ENCODE measurements at places on chromosomes 16 and 17. TPM values are rescaled to one million over a fixed set of nuclear protein-coding genes. Genes with fewer than 3 reads are reported as not detected.

PRAC1 gene
- polyA plus RNA-seq: not detected

DNA sequence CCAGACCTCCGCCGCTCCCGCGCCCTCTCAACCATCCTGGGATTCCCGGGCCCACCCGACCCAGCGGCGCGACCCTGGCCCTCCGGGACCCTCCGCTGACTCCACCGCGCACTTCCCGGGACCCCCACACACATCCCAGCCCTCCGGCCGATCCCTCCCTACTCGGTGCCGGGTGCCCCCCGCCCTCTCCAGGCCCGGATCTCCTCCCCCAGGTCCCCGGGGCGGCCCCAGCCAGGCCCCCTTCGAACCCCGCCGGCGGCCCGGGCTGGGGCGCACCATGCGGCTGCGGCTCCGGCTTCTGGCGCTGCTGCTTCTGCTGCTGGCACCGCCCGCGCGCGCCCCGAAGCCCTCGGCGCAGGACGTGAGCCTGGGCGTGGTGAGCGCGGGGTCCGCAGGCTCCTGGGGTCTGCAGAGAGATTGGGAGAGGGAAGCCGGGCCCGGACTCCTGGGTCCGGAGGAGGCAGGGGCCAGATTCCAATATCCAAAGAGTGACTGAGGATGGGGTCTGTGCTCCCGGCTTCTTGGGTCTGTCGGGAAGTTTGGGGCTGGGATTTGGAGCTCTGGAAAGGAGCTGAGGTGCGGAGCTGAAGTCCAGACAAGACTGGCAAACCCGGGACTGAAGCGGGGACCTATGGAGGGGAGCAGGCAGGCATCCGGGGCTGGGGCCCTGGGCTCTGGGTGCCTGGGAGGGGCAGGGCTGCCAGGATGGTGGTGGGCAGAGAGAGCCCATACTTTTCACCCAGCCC is 453 bp downstream of the MMP25 start:
- no peak for DNase-seq
- H3K27me3 ChIP-seq: peaks cover 29% of the 10 kb centered on the region
- peaks cover 35% of the 10 kb centered on the region for H3K4me1 ChIP-seq
- H3K4me3 ChIP-seq: peak overlapping the region; percentile 36
- no peak overlapping the region for H3K27ac ChIP-seq

MAFG gene
- 1.3 TPM for polyA plus RNA-seq

DNA sequence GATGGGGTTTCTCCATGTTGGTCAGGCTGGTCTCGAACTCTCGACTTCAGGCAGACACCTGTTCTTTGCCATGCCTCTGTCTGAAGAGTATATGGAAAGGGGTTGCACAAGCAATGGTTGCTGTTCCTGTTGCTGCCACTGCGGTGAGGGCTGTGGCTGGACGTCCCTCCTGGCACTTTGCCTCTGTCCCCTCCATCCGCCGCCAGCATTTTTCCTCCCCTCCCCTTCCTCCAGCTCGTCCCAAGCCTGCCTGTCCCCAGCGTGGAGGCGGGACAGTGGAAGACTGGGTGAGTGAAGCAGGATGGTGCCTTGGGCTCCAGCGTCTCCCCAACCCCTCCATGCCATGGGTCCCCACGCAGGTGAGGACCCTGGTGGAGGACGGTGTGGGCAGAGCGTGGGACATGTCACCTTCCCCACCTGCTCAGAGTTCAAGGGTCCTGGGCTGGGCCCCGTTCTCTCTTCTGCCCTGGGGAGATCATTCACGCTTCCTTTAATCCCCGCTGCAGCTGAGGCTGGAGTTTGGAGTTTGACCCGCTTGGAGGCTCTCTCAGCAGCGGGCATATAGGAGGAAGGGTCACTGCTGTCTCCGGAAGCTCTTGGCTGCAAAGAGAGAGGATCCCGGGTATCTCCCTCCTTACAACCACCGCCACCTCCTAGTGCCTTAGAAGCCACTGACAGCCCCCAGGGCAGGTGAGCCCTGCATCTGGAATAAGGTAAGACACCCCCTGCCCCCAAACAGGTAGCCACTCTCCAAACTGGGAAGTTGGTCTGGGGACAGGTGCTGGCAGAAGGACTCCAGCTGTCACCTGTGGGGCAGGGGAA is at the start of gene SLC5A11:
TSS of gene SLC5A11 (plus strand) at position 238 of the 822 bp plus-strand sequence. CDS start 12,681 bp downstream, outside the sequence.
- H3K4me1 ChIP-seq: no peaks in the 10 kb centered on the region
- H3K27me3 ChIP-seq: peaks cover 2% of the 10 kb centered on the region
- no peak within 1 kb of the TSS for H3K4me3 ChIP-seq
- peaks cover 7% of the 10 kb centered on the region for H3K36me3 ChIP-seq

- H3K27ac ChIP-seq: no peak overlapping the region
- no peaks in the 10 kb centered on the region for H3K36me3 ChIP-seq
- no peak for DNase-seq
- no peaks in the 10 kb centered on the region for H3K4me1 ChIP-seq
- peaks cover 2% of the 10 kb centered on the region for H3K27me3 ChIP-seq
Observed at GRCh38 chr16:66639091-66639885, 34.8 kb downstream of the CMTM3 start.

DNA sequence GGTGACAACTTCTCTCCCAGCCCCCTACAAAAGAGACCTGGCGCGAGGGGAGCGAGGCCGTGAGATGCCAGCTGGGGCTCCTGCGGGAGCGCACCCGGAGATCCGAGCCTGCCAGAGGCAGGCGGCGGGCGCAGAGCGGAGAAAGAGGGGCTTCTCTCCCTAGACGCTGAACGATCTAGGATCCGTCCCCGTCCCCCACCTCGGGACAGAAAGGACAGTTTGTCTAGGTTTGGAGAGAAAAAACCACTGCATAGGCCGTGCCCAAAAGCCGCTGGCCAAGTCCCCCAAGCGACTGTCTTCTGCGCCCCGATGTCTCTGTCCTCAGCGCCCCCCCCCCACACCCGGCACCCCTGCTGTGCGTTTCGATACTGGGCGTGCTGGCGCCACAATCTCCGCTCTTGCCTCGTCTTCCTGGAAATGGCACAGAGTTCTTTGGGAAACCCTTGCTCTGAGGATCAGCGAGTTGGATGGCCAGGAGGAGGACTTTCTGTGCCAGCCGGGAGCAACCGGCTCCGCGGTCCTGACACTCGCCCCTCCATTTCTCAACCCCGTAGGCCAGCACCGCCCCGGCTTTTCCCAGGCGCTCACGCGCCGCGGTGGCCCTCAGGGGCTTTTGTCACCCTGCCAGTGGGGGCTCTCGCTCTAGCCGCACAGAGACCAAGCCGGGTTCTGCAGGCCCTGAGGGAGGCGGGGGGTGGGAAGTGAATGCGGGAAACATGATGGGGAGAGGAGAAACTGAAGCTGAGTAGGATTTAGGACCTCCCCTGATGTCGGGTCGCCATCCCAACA is 1.0 kb downstream of the SSTR2 start:
- no peak overlapping the region for H3K27ac ChIP-seq
- H3K4me3 ChIP-seq: no peak overlapping the region

TMEM92 gene
- not detected for polyA plus RNA-seq

GRCh38 chr16:22327446-22327775 is 30.2 kb downstream of the POLR3E start:
- no peaks in the 10 kb centered on the region for H3K4me1 ChIP-seq
- H3K27ac ChIP-seq: no peak overlapping the region
- H3K36me3 ChIP-seq: peaks cover 11% of the 10 kb centered on the region
- no peak for DNase-seq

- no peak overlapping the region for H3K4me3 ChIP-seq
- H3K4me1 ChIP-seq: no peaks in the 10 kb centered on the region
- DNase-seq: no peak
- H3K27me3 ChIP-seq: no peaks in the 10 kb centered on the region
Observed at GRCh38 chr16:14427371-14427948, 202.6 kb downstream of the PARN start.

E4F1 gene
- 18.6 TPM for polyA plus RNA-seq

DNA sequence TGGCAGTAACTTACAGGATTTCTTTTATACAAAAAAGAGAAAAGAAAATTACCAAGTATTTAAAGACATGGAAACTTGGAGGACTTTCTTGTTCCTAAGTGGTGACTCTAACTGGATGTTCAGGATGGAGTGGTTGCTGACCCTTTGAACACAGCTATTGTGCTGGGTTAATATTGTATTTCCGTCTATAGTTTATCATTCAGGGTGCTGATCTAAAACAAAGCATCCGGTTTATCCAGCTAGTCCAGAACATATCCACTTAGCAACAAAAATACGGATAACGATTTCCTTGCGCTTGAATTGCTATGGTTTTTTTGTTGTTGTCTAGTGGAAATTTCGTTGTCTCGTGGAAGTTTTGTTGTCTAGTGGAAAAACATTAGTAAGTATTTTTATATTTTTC is 38.2 kb downstream of the SNTB2 start:
- H3K27ac ChIP-seq: no peak overlapping the region
- DNase-seq: no peak
- no peak overlapping the region for H3K4me3 ChIP-seq
- H3K4me1 ChIP-seq: peaks cover 13% of the 10 kb centered on the region
- H3K27me3 ChIP-seq: no peaks in the 10 kb centered on the region
- no peaks in the 10 kb centered on the region for H3K36me3 ChIP-seq

- H3K36me3 ChIP-seq: peaks cover 8% of the 10 kb centered on the region
- DNase-seq: no peak
- no peak overlapping the region for H3K27ac ChIP-seq
- no peak overlapping the region for H3K4me3 ChIP-seq
- H3K27me3 ChIP-seq: peaks cover 6% of the 10 kb centered on the region
- H3K4me1 ChIP-seq: no peaks in the 10 kb centered on the region
Observed at GRCh38 chr17:80883831-80884735, 107.6 kb upstream of the CHMP6 start.

MYO15A gene
- 0.13 TPM for polyA plus RNA-seq

GRCh38 chr16:84605339-84605848 is 12.5 kb downstream of the COTL1 start:
- H3K36me3 ChIP-seq: peaks cover 3% of the 10 kb centered on the region
- no peak overlapping the region for H3K27ac ChIP-seq
- peaks cover 53% of the 10 kb centered on the region for H3K4me1 ChIP-seq
- no peak for DNase-seq
- peaks cover 9% of the 10 kb centered on the region for H3K27me3 ChIP-seq

GRCh38 chr16:72182976-72183375 is 11.0 kb upstream of the PMFBP1 start:
- no peak overlapping the region for H3K27ac ChIP-seq
- H3K4me3 ChIP-seq: no peak overlapping the region
- DNase-seq: no peak

GRCh38 chr16:85220125-85220839 is 108.0 kb upstream of the CIBAR2 start:
- H3K4me3 ChIP-seq: no peak overlapping the region
- H3K27me3 ChIP-seq: no peaks in the 10 kb centered on the region
- no peaks in the 10 kb centered on the region for H3K36me3 ChIP-seq
- no peaks in the 10 kb centered on the region for H3K4me1 ChIP-seq

- peaks cover 47% of the 10 kb centered on the region for H3K36me3 ChIP-seq
- H3K27me3 ChIP-seq: peaks cover 3% of the 10 kb centered on the region
- H3K27ac ChIP-seq: no peak overlapping the region
- no peak for DNase-seq
- no peak overlapping the region for H3K4me3 ChIP-seq
- H3K4me1 ChIP-seq: no peaks in the 10 kb centered on the region
Observed at GRCh38 chr16:84976644-84977400, 34.5 kb downstream of the ZDHHC7 start.

CYBA gene
- 2,690 TPM for polyA plus RNA-seq

- H3K36me3 ChIP-seq: peaks cover 21% of the 10 kb centered on the region
- peaks cover 1% of the 10 kb centered on the region for H3K27me3 ChIP-seq
- no peak overlapping the region for H3K4me3 ChIP-seq
- peaks cover 34% of the 10 kb centered on the region for H3K4me1 ChIP-seq
- no peak overlapping the region for H3K27ac ChIP-seq
- DNase-seq: no peak
Observed at GRCh38 chr17:65155622-65156021, 18.5 kb downstream of the RGS9 start.

GRCh38 chr16:88899901-88900661 is 33.6 kb upstream of the PABPN1L start:
- no peak overlapping the region for H3K4me3 ChIP-seq
- H3K27me3 ChIP-seq: no peaks in the 10 kb centered on the region
- DNase-seq: no peak

KIF19 gene
- polyA plus RNA-seq: 4.1 TPM

DNA sequence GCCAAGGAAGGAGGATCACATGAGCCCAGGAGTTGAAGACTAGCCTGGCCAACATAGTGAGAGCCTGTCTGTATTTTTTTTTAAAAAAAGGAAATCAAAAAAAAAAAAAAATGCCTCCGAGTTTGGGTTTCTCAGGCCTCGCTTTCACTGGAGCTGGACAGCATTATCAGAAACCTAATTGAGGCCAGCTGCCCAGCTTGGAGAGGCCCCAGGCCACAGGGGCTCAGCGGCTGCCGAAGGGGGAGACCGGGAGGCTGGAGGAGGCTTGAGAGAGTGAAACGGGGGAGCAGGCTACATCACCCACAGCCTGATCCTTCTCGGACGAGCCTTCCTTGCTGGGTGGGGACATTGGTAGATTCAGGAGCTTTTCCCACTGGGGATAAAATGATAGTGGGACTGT is 5.1 kb downstream of the TTYH2 start:
- no peak overlapping the region for H3K27ac ChIP-seq
- no peak overlapping the region for H3K4me3 ChIP-seq
- no peak for DNase-seq
- peaks cover 3% of the 10 kb centered on the region for H3K27me3 ChIP-seq

DNA sequence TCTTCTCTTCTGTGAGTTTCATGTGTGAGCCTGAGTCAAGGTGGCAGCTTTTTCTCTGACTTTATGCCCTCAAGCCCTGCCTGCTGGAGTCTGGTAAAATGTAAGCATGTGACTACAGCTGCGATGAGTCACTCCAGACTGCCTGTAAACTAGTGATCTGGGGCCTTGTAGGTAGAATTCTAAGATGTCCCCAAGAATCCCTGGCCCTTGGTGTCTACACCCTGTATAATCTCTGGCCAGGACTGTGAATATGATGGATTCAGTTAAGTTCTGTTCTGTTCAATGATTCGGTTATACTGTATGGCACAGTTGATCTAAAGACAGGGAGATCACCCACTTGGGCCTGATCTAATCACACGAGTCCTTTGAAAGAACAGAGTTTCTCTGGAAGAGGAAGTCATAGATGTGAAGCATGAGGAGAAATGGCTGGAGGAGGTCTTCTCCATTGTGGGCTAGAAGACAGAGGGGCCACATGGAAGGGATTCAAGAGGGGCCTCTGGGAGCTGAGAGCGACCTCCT is 29.8 kb downstream of the PRSS54 start:
- H3K4me1 ChIP-seq: peaks cover 15% of the 10 kb centered on the region
- peak overlapping the region; percentile 91 for H3K27ac ChIP-seq
- DNase-seq: peak; percentile 23
- H3K4me3 ChIP-seq: peak overlapping the region; percentile 22
- H3K36me3 ChIP-seq: no peaks in the 10 kb centered on the region

All from immature natural killer cell (primary cell).